ENCODE measurements at places on chromosomes 3 and 15. TPM values are rescaled to one million over a fixed set of nuclear protein-coding genes. Genes with fewer than 3 reads are reported as not detected.

DNA sequence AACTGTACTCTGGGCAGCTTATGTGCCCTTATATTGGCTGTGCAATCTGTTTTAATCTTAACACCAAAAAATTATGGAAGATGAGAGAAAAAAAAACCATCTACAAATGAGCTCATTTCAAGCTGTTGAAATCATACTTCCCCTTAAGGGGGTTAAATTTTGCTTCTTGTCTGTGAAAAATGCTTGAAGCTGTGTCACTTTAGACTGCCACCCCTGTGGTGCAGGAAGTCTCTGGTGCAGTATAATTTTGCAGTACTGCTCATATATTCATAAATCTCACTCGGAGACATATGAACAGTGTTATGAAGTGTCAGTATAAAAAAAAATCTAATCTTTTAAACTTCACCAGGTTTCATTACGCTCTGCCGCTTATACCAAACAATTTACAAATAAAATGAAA is 30.4 kb upstream of the FEZF2 start:
- no peaks in the 10 kb centered on the region for H3K36me3 ChIP-seq
- no peak overlapping the region for H3K27ac ChIP-seq
- no peaks in the 10 kb centered on the region for H3K27me3 ChIP-seq
- DNase-seq, result no peak
- H3K4me1 ChIP-seq, result no peaks in the 10 kb centered on the region
- no peak overlapping the region for H3K4me3 ChIP-seq

GRCh38 chr15:74961616-74962015 is 5.0 kb upstream of the RPP25 start:
- H3K27me3 ChIP-seq, result no peaks in the 10 kb centered on the region
- H3K27ac ChIP-seq, result no peak overlapping the region
- no peak overlapping the region for H3K4me3 ChIP-seq
- H3K36me3 ChIP-seq, result no peaks in the 10 kb centered on the region

- H3K27me3 ChIP-seq, result peaks cover 23% of the 10 kb centered on the region
- no peak overlapping the region for H3K27ac ChIP-seq
- H3K4me3 ChIP-seq, result no peak overlapping the region
- no peaks in the 10 kb centered on the region for H3K4me1 ChIP-seq
- no peaks in the 10 kb centered on the region for H3K36me3 ChIP-seq
These were observed 13.4 kb upstream of the NR2F2 start for GRCh38 chr15:96316953-96317629.

The CHRD gene
- polyA plus RNA-seq, result not detected

DNA sequence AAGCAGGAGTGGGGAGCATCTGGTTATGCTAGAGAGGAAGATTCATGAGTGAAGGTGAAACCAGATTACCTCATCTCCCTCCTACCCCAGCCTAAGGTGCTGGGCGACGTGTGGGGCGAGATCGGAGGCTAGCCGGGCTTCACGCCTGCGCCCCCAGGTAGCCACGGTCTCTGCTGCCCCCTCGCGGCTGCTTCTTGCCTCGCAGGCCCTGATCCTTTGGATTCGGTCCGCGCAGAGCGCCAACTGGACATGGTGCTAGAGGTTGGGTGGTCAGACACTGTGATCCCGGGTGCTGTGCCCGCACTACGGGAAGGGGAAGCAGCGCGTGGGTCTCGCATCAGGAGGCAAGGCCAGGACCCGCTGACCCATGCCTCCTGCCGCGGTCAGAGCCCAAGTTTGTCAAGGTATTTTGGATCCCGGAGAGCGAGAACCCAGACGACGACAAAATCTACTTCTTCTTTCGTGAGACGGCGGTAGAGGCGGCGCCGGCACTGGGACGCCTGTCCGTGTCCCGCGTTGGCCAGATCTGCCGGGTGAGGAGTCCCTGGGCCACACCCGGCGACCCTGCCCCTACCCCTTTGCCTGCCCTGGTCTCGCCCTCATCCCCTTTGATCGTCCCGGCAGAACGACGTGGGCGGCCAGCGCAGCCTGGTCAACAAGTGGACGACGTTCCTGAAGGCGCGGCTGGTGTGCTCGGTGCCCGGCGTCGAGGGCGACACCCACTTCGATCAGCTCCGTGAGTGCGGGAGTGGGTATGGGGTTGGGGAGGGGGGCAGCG is 4.2 kb downstream of the SEMA3B start:
- peak; percentile 91 for DNase-seq
- H3K4me1 ChIP-seq, result peaks cover 39% of the 10 kb centered on the region
- H3K27me3 ChIP-seq, result peaks cover 9% of the 10 kb centered on the region
- H3K27ac ChIP-seq, result no peak overlapping the region

- H3K36me3 ChIP-seq, result peaks cover 11% of the 10 kb centered on the region
- H3K4me1 ChIP-seq, result no peaks in the 10 kb centered on the region
These were observed 12.8 kb downstream of the ARMC8 start for GRCh38 chr3:138199851-138200250.

The SEC62 gene
- 45.8 TPM for polyA plus RNA-seq

The RHCG gene
- polyA plus RNA-seq, result not detected

DNA sequence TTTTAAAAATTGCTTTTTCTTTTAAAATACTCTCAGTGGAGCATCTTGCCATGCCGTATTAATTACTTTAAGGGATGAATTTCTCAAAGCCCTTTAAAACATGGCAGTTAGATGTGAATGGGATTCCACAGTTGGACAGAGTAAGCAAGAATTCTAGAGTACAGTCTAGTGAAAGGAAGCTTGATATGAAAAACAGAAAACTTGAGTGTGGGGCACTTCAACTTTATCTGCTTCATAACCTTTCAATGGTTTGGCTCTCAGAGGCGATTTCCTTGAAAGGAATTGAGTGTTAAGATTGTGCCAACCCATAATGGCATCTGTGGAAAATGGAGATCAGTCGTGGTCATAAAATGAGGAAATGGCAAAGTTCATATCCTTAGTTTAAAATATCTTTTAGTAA is 127.7 kb upstream of the SAMMSON start:
- H3K27ac ChIP-seq, result no peak overlapping the region
- H3K4me1 ChIP-seq, result no peaks in the 10 kb centered on the region
- H3K27me3 ChIP-seq, result no peaks in the 10 kb centered on the region
- no peaks in the 10 kb centered on the region for H3K36me3 ChIP-seq
- no peak for DNase-seq

The PDZRN3 gene
- polyA plus RNA-seq, result not detected

The GOLGA6A gene
- not detected for polyA plus RNA-seq

The ZNF860 gene
- polyA plus RNA-seq, result 16.2 TPM

The GLDN gene
- polyA plus RNA-seq, result not detected

The KCNMB2 gene
- polyA plus RNA-seq, result not detected

GRCh38 chr3:142981108-142981507 is 17.6 kb upstream of the PAQR9 start:
- no peak overlapping the region for H3K4me3 ChIP-seq
- H3K4me1 ChIP-seq, result no peaks in the 10 kb centered on the region
- H3K27ac ChIP-seq, result no peak overlapping the region
- DNase-seq, result no peak
- H3K36me3 ChIP-seq, result no peaks in the 10 kb centered on the region

DNA sequence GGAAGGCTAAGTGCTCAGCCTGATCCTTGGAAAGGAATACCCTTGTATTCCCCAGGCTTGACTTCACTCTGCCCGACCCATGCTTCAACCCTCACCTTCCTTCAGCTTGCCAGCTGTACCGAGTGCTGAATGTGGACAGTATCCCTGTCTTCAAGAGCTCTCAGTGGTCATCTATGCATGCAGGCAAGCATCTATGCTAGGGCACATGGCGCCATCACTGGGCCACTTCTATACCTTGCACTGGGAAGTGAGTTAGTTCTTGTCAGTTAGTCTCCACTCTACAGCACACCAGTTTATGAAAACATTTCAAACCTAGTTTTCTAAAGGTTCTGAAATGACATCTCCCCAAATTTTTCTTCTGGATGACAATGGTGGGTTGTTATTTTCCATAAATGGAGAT is 82.0 kb upstream of the MYRIP start:
- no peaks in the 10 kb centered on the region for H3K27me3 ChIP-seq
- no peak for DNase-seq

DNA sequence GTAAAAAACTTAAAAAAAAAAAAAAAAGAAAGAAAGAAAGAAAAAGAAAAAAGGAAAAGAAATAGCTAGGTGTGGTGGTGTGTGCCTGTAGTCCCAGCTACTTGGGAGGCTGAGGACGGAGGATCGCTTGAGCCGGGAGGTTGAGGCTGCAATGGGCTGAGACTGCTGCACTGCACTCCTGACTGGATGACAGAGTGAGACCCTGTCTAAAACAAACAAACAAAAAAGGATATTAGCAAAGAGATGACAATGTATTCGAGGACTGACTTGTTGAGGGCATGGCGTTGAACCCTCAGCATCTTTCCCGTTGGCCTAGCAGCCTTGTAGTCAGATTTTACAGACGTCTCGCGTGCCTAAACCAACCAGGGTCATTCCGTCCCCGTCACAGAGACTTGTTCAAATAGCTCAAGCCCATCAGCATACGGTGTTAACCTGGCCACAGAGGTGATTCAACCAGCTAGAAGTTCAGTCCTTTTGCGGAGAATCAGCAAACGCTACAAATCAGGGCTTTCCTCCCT is 528 bp upstream of the NIT2 start:
- no peaks in the 10 kb centered on the region for H3K36me3 ChIP-seq
- H3K4me3 ChIP-seq, result peak overlapping the region; percentile 71
- DNase-seq, result no peak
- peak overlapping the region; percentile 54 for H3K27ac ChIP-seq

GRCh38 chr3:2921903-2922302 is 188.3 kb downstream of the IL5RA start:
- no peaks in the 10 kb centered on the region for H3K27me3 ChIP-seq
- no peaks in the 10 kb centered on the region for H3K36me3 ChIP-seq
- no peaks in the 10 kb centered on the region for H3K4me1 ChIP-seq
- peak; percentile 11 for DNase-seq

The CAMK2N2 gene
- polyA plus RNA-seq, result not detected

GRCh38 chr3:50594253-50594785 is 17.3 kb downstream of the CISH start:
- H3K4me3 ChIP-seq, result no peak overlapping the region
- H3K4me1 ChIP-seq, result peaks cover 31% of the 10 kb centered on the region
- H3K27ac ChIP-seq, result no peak overlapping the region
- no peaks in the 10 kb centered on the region for H3K27me3 ChIP-seq
- H3K36me3 ChIP-seq, result no peaks in the 10 kb centered on the region

The IGSF11 gene
- 0.30 TPM for polyA plus RNA-seq

GRCh38 chr3:127690823-127691452 is 18.2 kb downstream of the ABTB1 start:
- peak; percentile 33 for DNase-seq
- H3K4me1 ChIP-seq, result peaks cover 6% of the 10 kb centered on the region
- no peak overlapping the region for H3K27ac ChIP-seq
- no peaks in the 10 kb centered on the region for H3K36me3 ChIP-seq

All from B cell (primary cell).